ENCODE measurements at places on chromosomes 6 and 20.
A peak's percentile ranks its signal among the peaks of the same experiment; 100 is the strongest.

DNA sequence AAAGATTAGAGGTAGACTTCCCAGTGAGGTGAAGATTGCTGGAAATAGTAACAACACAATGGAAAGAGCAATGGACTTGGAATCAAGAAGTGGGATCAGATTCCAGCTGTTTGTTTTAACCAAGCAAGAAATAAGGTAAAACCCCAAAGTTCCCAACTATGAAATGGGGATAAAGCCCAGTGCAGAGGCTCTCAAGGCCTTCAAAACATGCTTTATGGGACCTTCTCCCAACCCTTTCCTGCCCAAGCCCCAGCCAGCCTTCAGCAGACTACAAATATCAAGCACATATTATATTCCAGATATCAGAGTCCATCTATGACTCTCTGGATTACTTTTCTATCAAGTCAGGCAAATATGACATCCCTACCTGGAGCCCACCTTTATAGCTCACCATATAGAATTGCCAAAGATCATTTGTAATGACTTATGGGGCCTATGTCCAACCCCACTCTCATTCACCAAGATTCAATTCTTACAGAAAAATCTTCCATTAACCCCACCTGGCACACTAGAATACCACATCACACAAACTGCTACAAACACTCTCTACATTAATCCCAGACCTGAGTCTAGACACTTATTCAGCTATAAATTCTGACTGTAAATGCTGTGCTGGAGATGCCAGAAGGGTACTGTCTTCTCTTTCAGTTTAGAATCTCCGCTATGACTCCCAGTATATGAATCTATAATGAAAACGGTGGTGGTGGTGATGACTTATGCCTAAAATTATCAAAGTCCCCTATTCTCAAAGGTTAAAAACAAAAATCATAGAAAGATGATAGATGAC lies 6.1 kb downstream of the DDX39B start:
- DNase-seq: no peak

DNA sequence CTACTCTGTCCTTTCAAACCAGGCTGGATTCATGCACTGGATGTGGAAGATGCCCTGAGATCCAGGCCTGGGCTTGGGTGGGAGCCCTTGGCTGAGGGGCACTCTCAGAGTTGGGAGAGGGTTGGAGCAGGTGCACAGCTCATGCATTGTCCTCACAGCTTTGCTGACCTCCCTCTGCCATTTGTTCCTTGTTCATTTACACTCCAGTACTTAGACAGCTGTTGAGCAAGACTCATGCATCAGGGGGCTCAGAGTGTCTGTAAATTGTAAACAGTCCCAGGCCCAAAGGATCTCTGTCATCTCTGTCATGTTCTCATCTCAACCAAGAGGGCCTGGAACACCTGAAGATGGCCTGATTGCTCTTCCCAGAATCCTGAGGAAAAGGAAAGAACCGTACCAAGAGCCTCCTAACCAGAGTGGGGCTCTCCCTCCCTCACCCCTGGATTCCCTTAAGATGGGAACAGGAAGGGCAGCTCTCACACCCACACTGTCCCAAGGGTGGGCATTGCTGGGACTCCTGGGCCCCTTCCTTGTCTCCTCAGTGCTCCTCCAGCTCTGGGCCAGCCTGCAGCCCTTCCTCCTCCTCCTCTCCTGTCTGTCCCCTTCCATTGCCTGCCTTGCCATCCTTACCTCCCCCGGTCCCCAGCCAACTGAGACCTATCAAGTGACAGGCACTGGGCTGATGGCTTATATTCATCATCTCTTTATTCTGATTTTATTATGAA lies 132.9 kb downstream of the FOXO3 start:
- no peak for DNase-seq

DNA sequence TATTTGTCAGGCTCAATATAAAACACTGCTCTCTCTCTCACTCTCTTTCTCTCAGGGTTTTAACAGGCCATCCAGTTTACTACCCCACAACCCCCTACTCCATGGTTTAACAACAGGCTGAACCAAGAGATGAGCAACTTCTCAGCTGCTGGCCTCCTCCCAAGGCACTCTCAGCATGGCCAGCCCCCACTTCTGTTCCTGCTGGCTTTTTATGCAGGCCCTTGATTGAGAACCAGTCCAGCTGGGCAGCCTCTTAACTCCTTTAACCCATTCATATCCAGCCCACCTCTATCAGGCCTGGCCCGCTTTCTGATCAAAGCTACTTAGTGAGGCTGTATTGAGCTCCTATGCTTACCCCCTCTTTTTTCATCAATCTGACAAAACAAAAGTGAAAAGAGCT lies 346.8 kb upstream of the POU3F2 start:
- no peak for DNase-seq

DNA sequence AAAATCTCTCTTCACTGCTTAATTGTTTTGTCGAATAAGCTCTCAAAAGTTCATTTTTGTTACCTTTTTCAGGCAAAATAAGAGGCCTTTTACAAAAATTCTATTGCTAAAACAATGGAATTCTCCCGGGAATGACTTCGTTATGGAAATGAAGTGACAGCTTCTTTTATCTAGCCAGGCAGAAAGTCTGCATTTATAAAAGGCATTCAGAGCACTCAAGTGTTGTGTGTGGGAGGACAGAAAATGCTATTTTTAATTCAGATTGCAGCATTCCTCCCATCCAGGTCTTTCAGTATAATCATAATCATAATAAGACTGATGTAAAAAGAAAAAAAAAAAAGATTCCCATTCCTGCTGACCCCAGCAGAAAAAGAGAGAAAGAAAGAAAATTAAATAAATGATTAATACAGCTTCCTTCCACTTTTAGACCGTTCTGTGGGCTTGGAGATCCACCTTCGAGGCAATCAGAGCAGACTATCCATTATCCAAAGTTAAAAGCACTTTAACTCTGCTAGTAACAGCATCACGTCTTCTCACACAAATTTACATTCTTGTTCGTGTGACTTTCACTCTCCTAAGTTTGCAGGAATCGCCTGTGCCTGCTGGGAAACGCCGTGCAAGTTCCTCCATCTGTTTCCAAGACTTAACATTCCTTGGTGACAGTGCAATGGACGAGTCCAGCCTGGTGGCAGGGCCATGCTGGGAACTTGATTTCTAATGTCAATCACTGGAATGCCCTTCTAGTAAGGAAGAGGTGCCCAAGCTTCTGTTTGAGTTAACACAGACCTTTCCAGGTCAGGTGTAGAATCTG lies 258.8 kb downstream of the GMPR start:
- DNase-seq: no peak

DNA sequence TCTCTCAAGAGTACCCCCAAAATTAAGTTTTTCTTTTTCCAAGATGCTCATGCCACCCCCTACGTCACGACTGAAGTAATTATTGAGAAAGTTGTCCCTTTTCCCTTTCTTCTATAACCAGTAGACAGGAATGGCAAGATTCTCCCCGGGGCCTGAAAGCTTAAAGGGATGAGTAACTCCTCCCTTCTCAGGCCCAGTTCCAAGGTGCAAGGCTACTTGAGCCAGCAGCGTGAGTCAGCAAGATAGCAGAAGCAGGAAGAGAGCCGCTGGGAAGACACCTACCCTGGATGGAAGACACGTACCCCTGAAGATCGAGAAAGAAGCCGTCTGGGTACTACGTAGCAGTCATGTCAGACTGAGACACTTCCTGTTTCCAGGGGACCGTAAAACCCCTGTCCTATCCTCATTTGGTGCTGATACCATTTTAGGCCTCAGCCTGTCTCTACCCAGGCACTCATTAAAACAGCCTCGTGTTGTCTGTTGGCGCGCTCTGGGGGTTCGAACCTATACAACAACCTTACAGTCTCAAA lies 241.0 kb downstream of the ADGRG6 start:
- DNase-seq: peak; percentile 32

GRCh38 chr6:105835373-105835772 lies 250.8 kb upstream of the PRDM1 start:
- DNase-seq: peak; percentile 33

GRCh38 chr6:113574147-113574546 lies 283.0 kb upstream of the MARCKS start:
- peak; percentile 30 for DNase-seq

GRCh38 chr6:151247490-151247889 lies 7.7 kb downstream of the AKAP12 start:
- no peak for DNase-seq

DNA sequence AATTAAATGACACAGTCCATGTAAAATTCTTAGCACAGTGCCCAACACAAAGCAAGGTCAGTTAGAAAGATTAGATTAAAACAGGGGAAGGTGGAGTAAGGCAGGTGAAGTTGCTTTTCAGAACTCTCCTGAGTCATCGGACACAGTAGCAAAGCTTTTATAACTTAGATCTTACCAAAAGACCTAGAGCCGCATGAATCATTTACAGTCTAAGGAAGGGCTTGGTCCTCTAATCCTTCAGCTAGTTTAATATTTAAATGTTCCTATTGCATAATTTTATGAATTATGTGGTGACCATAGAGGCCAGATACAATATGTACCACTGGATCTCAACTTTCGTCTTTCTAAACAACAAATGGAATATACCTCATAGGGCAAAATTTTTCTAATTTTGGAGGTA lies 202.1 kb upstream of the SNX9 start:
- DNase-seq: no peak

DNA sequence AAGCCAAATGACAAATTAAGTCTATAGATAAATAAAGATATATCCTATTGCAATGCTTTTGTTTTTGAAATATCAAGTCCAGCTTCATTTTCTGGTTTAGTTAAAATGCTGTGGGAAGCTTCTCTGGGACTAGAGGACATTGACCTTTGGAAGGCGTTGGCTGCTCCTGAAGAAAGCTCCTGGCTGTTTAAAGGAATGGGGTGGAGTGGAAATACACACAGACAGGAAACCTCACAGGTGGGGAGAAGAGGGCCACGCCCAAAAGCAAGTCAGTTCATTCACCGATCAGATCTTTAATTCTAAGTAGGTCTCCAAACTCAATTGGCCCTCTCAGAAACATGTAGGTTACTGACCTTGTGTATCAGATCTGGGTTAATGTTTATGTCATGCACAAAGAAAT lies 59.6 kb downstream of the SPTLC3 start:
- DNase-seq: no peak

DNA sequence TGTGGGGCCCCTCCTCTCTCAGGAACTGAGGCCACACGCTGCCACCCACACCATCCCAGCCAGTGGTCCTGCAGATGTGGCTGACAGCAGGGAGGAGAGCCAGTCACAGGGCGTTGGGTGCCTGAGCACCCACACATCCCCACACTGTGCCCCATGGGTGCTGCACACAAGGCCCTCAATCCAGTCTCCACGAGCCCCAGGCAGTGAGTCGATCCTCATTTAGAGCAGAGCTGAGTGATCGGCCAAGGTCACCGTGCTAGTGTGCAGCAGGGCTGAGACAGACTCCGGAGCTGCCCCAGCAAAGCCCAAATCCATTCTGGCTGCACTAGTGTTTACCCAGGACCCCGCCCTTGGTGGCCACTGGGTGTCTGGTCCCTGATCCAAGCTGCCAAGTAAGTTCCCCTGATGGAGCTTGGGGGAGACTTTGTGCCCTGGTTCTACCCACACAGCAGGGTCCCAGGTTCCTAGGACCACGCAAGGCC lies 9.0 kb downstream of the C20orf203 start:
- no peak for DNase-seq

GRCh38 chr6:134830940-134831339 lies 119.0 kb downstream of the ALDH8A1 start:
- no peak for DNase-seq

DNA sequence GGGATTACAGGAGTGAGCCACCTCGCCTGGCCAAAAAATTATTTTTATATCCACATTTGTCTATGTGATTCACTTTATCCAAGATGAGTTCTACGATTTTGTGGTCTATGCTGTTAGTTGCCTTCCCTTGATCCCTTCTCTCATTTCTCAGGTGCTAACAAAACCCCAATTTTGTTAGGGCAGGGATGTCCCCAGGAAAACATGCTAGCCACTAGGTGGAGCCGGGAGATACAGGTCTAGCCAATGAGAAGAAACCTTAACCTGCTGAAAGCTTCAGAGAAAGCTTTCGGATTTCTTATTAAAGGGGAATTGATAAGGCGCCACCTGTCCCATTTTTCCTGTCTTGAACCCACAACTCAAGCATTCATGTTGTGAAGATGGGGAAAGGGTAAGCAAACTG lies 167.4 kb upstream of the OLIG3 start:
- DNase-seq: peak; percentile 36

DNA sequence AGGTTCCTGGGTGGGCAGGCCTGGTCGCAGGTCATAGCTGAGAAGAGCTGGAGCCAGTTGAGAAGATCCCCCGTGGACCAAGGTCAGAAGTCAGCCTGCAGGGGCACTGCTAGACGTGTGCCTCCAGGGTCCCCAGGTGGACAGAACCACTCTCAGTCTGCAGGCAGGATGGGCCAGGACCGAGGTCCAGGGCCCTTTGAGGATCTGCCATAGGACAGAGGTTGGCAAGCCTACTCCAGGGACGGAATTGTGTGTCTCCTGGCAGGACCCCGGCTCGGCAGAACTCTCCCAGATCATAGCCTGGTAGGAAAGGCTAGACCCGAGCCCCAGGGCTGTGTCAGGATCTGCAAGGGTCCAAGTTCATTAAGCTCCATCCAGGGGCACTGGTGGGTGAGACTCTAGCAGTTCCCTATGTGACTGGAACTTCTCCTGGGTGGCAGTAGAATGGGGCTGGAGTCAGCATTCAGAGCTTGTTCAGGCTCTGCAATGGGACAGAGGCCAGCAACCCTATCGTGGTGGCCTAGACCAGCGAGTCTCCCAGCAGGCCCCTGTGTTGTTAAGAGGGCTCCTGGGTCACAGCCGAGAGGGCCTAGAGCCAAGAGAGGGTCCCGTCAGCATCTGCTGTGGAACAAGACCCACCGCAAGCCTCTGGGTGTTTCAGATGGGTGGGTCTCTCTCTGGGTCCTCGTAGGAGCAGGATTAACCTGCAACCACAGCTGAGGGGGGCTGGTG lies 18.2 kb downstream of the TTLL2 start:
- no peak for DNase-seq

DNA sequence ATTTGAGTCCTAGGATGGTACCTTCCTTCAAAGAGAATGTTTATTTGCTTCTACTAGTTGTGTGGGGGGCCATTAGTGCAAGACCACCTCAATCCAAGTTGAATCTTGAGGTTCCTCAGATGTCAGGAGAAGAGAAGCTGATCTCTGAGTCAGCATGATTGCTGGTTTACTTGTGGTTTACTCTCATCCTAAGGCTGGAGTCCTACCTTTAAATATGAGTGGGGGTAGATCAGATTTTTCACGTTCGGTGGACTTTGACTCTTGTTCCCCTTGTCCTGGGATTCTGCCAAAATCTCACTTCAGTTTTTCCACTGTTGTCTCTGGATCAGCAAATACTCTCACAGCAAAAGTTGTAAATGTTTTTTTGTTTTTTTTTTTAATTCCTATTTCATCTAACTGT lies 84.6 kb upstream of the F13A1 start:
- DNase-seq: peak; percentile 7
